ENCODE measurements at places on chromosomes 3 and 15. TPM values are rescaled to one million over a fixed set of nuclear protein-coding genes. Genes with fewer than 3 reads are reported as not detected.

The PARP15 gene
- 1.4 TPM for total RNA-seq

The IGSF10 gene
- 0.89 TPM for total RNA-seq

The TIGIT gene
- 1.2 TPM for total RNA-seq

The MUC4 gene
- 356 TPM for total RNA-seq

The RPP25 gene
- total RNA-seq: 12.0 TPM

DNA sequence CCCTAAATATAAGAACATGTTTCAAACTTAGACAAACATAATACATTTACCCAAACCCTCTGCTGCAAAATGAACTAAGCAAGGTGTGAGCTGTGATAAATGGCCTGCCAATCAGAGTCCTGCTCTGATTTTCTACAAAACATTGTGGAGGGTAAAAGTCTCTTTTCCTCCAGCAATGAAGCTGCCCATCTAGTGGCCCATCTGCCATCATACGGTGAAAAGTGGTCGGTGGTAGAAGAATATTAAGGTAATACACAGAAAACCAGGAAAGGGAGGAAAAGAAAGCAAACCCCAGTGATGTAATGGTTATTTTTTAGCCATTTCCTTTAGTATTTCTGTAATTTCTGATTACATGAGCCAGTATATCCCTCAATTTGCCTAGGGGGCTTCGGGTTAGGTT lies 838.1 kb downstream of the TBL1XR1 start:
- no peak for DNase-seq

- DNase-seq: no peak
These were observed 189.9 kb upstream of the TSC22D2 start for GRCh38 chr3:150218236-150218635.

DNA sequence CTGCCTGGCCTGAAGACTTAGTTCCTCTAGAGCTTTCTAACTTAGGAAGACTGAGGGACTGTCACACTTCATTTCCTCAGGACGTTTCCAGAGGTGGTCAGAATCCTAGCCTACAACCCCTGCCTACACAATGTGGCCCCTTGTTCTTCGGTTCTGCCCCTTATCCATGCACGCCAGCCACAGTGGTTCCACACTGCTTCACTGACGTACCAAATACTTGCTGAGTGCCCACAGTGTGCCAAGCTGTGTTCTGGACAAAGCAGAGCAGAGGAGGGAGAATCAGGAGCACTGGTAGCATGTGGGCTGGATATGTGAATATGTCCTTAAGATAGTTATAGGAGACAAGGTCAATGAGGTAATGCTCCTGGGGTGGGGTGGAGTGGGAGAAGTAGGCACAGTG lies 70.5 kb upstream of the SAMMSON start:
- no peak for DNase-seq

DNA sequence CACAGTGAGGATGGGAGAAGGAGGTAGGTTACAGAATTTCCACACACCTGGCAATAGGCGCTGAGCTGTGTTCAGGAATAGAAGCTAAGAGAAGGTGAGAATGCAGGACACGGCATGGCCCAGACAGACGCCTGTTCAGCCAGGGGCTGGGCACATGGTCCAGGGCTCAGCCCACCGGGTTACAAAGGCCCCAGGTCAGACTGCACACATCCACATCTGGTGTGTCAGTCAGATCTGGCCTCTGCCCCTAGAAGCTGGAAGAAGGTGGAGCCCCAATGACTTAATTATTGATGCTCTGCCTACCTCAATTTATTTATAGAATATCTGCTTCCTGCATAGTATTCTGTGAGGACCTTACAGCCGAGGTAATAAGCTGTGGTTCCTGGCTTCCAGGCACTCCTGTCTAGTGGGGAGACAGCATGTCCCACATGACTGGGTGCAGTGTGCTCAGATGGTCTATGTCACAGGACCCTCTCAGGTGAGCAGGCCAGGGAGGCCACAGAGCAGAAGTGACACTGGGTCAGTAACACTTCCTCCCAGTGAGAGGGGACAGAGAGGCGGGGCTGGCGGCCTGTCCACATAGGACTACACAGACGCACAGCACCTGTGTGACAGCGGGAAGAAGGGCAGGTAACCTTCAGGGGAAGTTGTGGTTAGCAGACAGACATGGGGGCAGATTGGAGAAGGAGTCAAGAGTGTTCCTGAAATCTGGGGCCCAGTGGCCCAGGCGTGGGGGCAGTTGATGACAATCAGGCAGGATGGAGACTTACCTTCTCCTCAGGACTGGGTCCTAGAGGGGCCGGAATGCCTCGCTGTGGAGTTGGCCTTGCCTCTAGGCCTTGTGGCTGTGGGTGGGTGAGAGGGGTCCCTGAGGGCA lies 38.6 kb upstream of the PLXNA1 start:
- no peak for DNase-seq

DNA sequence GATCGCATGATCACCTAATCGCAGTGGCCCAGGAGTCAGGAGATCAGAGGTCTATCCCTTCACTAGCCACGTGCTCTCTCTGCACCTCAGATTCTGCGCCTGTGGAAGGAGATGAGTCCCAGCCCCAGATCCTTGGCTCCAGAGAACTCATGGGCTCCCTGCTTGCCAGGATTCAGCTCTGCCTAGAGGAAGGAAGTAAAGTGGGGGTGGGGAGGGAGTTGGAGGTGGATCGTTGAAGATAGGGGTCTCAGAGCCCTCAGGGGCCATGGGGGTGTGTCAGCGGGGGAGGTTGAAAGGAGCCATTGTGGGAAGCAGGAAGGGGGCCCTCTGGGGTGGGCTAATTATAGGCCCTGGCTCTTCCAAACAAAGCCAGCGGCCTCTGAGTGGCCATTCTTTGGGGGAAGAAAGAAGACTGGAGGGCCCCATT lies 11.3 kb upstream of the STRA6 start:
- no peak for DNase-seq

- DNase-seq: no peak
These were observed 36.2 kb downstream of the GTF2E1 start for GRCh38 chr3:120778776-120779175.

GRCh38 chr3:166351461-166351860 lies 514.2 kb upstream of the BCHE start:
- DNase-seq: no peak

- no peak for DNase-seq
These were observed 746.3 kb downstream of the ZPLD1 start for GRCh38 chr3:103181160-103181559.

DNA sequence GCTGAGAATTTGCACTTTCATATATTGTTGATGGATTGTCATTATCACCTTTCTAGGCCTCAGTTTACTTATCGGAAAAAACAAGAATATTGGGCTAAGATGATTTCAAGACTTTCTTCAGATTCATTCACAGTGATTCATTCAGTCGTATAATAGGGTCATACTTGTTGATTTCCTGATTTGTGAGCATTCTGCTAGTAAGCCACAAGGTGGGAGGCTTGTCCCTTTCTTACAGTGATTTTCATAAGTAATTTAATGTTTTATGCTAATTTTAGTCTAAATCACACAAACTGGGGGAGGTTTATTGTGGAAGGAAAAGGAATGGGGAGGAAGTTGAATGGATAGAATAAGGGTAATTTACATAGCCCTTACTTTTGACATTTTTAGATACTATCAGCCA lies 126.8 kb upstream of the GOLGA6L4 start:
- DNase-seq: no peak

- no peak for DNase-seq
These were observed 10.0 kb downstream of the ARMC8 start for GRCh38 chr3:138197058-138197457.

GRCh38 chr3:126308394-126309125 lies 48.6 kb downstream of the KLF15 start:
- DNase-seq: no peak

GRCh38 chr3:125967156-125967555 lies 1.8 kb upstream of the ROPN1B start:
- no peak for DNase-seq

GRCh38 chr3:27673701-27674100 lies 48.4 kb downstream of the EOMES start:
- no peak for DNase-seq

Measured in left colon (tissue), 2 donors.